ENCODE measurements at places on chromosomes 16 and 17. TPM values are rescaled to one million over a fixed set of nuclear protein-coding genes. Genes with fewer than 3 reads are reported as not detected.

The CHST4 gene
- not detected for total RNA-seq

The CACNG1 gene
- 0.53 TPM for total RNA-seq

DNA sequence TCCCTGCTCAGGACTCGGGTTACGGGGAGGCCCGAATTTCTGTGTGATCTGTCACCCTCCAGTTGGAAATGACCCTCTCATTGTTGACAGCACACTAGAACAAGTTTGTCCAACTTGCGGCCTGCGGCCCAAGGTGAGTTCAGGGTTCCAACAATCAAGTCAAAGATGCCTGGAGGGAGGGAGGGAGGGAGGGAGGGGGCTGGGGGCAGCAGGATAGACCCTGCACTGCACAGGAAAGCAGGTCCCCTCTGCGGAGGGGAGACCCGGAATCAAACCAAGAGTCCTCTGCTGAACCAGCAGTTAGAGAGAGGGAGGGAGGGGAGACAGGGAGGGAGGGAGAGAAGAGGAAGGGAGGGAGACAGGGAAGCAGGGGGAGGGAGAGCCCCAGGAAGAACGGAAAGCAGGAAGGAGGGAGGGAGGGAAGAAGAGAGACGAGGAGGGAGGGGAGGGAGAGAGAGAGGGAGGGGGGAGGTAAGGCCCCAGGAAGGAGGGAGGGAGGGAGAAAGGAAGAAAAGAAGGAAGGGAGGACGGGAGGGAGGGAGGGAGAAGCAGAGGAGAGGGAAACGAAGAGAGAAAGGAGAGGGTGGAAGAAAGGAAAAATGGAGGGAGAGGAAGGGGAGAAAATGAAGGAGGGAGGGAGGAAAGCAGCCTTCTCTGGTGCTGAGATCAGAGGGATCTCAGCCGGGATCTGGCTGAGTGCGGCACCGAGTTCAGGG is 96.7 kb upstream of the CDH5 start:
- no peak for DNase-seq

DNA sequence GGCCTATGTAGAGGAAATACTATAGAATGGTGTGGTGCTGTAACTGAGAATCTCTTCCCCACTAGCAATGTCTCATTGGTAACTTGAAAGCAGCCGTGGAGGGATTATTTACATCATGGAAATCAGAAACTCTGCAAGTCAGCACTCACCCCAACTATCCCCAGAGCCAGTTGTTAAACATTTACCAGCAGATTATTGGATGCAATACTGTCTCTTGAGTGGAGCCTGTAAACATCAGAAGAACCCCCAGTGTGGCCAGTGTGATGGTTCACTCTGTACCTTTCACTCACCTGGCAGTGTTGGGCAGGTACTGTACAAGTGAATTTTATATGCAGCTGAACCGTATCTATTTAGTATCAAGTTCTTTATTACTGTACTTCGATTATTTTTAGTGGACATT is 299.8 kb upstream of the SALL1 start:
- DNase-seq, result no peak

- no peak for DNase-seq
These were observed 90.7 kb downstream of the TIMM22 start for GRCh38 chr17:1087381-1088241.

GRCh38 chr16:88455610-88456355 is 2.7 kb downstream of the ZFPM1 start:
- DNase-seq, result no peak

The TXNDC11 gene
- 22.7 TPM for total RNA-seq

GRCh38 chr16:5188318-5188988 is 90.9 kb upstream of the EEF2KMT start:
- DNase-seq, result peak; percentile 13

GRCh38 chr17:17672453-17673368 is 8.5 kb upstream of the RAI1 start:
- DNase-seq, result no peak

The AGRP gene
- total RNA-seq, result not detected

- DNase-seq, result no peak
These were observed 14.1 kb downstream of the ACE start for GRCh38 chr17:63490858-63491400.

DNA sequence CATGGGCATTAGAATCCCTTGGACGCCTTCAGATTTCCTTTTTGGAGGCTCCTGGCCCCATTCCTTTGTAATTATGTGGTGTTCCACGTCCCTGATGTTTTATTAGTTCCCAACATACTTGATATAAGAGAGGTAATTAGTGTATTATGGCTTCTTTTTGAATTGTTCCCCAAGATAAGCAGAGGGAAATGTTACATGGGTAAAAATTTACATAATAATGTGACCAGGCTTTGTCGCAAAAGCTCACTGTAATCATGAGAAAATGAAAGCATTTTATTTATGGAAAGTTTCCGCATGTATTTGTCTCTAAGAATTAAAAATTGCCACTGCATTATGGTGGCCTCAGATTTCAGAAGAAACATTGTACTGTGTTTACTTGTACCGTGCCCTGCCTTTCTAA is 177.8 kb downstream of the PRKCA start:
- no peak for DNase-seq
